ENCODE measurements at places on chromosomes 7 and 10. TPM values are rescaled to one million over a fixed set of nuclear protein-coding genes. Genes with fewer than 3 reads are reported as not detected.

GRCh38 chr10:14408139-14408538 lies 77.4 kb upstream of the FRMD4A start:
- no peak for DNase-seq

DNA sequence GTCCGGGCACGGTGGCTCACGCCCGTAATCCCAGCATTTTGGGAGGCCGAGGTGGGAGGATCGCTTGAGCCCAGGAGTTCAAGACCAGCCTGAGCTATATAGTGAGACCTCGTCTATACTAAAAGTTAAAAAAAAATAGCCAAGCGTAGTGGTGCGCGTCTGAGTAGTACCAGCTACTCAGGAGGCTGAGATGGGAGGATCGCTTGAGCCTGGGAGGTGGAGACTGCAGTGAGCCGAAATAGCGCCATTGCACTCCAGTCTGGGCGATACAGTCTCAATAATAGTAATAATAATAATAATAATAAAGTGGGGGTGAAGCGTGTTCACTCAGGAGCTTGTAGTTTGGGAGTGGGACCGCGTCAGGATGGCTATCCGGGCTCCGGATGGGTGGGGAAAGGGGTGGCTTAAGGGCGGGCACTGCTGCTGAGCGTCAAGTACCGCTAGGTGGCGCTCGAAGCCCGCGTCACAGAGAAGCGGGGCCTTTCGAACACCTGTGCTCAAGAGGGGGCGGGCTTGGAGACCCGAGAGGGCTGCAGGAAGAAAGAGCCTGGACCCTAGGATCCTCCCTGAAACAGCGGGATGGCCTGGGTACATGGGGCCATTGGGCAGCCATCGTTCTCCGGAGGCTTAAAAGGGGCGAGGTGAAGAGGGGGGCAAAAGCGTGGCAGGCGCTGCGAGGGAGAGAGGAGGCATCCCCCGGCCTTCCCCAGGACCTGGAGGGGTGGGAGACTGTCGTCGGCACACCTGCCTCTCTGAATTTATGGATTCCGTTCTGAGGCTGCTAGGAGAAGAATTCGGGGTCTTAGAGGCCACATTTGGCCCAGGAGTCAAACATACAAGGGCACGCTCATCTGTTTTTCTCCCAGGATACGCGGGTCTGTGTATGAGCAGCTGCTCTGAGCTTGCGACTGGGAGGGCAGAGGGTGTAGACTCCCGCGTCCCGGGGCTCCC lies 14.5 kb downstream of the LBX1 start:
- DNase-seq: peak; percentile 64

GRCh38 chr7:150688630-150689029 lies 3.1 kb downstream of the GIMAP2 start:
- no peak for DNase-seq

CACNB2 gene
- total RNA-seq: 1.6 TPM

GIMAP8 gene
- 4.4 TPM for total RNA-seq

OR9A2 gene
- not detected for total RNA-seq

- no peak for DNase-seq
Observed at GRCh38 chr7:114988755-114989375, 67.0 kb downstream of the MDFIC start.

- no peak for DNase-seq
Observed at GRCh38 chr7:37806152-37806551, 42.2 kb upstream of the NME8 start.

GRCh38 chr7:81869670-81870069 lies 99.8 kb upstream of the HGF start:
- no peak for DNase-seq

DNA sequence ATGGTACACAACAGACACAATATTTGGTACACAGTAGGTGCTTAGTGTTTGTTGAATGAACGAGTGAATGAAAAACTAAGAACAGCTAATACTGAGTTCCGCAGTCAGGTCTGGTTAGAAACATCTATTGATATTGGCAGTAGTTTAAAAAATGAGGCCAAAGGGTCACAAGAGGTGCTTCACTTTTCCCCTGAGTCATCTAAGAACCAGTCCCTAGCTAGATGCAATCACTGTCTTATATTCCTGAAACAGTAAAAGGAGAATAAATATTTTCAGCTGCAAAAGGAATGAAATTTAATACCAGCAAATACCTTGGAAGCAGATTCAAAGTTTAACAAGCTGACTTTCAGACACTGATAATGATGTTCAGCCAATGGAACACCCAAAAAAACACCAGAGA lies 54.5 kb downstream of the SCRN1 start:
- DNase-seq: no peak

DLX6 gene
- not detected for total RNA-seq

DNA sequence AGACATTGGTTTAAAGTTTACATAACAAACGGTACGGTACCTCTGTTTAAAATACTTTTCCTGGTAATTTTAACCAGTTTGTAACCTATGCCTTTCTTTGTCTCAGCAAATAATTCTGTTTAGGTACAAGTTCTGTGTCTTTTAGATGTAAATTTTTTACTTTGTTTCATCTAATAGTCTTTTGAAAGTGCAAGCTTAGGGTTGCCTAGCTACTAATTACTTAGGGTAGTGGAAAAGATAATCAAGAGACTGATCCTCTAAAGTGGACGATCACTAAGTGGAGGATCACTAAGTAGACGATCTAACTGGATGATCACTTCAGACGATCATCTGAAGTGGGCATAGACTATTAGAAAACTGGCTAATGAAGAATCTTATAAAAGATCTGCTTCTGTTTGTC lies 16.1 kb upstream of the FKBP9 start:
- DNase-seq: no peak

ZNF789 gene
- total RNA-seq: 5.2 TPM

GRCh38 chr10:7520507-7521485 lies 110.0 kb upstream of the SFMBT2 start:
- DNase-seq: no peak

GRCh38 chr10:84838851-84839250 lies 510.5 kb downstream of the CCSER2 start:
- no peak for DNase-seq

SLC39A12 gene
- 0.08 TPM for total RNA-seq

DOCK1 gene
- 14.7 TPM for total RNA-seq

- DNase-seq: no peak
Observed at GRCh38 chr7:15525652-15526263, 36.1 kb downstream of the AGMO start.

GLCCI1 gene
- 4.4 TPM for total RNA-seq

- no peak for DNase-seq
Observed at GRCh38 chr10:112184052-112184371, 447 bp upstream of the GPAM start.

GRCh38 chr7:128891942-128892269 lies 18.6 kb downstream of the KCP start:
- no peak for DNase-seq

DNA sequence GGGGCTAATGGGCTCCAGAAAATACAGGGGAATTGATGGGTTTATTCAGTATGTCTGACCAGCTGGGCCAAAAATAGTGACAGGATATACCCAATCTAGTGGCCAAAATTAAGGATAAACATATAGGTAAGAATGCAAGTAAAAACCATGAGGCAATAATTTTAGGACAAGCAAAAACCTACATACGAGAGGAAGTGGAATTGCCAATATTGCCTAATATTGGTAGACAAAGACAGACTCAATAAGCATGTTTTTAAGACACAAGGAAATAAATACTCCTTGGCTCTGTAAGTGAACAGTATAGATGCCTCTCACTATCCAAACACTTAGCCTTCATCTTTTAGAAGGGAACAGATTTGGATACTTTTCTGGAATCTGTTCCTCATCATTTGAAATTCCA lies 51.0 kb downstream of the ATXN7L1 start:
- DNase-seq: no peak

SUGCT gene
- 14.3 TPM for total RNA-seq

- DNase-seq: no peak
Observed at GRCh38 chr10:67861750-67862432, 22.6 kb upstream of the SIRT1 start.

- no peak for DNase-seq
Observed at GRCh38 chr10:33193701-33194521, 140.6 kb downstream of the NRP1 start.

- no peak for DNase-seq
Observed at GRCh38 chr10:77264107-77264506, 373.5 kb downstream of the KCNMA1 start.

GRCh38 chr10:85379338-85379737 lies 987.3 kb downstream of the GRID1 start:
- no peak for DNase-seq

TAS2R4 gene
- total RNA-seq: 0.40 TPM

DNA sequence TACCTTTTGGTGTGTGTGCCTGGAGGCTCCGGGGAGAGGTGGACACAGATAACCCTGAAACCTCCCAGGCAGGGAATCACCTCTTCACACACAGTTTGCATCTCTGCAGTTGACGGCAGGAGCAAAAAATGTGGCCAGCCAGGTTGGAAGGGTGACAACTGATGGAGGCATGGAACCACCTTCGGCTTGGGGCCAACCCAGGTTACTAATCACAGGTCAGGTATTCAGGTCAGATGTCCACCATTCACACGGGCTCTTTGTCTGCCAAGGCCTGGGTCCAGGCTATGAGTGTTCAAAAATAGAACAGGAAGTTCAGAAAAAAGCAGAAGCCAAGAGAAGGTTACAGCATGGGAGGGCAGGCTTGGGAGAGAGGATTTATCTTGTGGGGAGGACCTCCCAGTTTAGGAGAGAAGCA lies 137.2 kb upstream of the EFCAB10 start:
- DNase-seq: peak; percentile 69

DNA sequence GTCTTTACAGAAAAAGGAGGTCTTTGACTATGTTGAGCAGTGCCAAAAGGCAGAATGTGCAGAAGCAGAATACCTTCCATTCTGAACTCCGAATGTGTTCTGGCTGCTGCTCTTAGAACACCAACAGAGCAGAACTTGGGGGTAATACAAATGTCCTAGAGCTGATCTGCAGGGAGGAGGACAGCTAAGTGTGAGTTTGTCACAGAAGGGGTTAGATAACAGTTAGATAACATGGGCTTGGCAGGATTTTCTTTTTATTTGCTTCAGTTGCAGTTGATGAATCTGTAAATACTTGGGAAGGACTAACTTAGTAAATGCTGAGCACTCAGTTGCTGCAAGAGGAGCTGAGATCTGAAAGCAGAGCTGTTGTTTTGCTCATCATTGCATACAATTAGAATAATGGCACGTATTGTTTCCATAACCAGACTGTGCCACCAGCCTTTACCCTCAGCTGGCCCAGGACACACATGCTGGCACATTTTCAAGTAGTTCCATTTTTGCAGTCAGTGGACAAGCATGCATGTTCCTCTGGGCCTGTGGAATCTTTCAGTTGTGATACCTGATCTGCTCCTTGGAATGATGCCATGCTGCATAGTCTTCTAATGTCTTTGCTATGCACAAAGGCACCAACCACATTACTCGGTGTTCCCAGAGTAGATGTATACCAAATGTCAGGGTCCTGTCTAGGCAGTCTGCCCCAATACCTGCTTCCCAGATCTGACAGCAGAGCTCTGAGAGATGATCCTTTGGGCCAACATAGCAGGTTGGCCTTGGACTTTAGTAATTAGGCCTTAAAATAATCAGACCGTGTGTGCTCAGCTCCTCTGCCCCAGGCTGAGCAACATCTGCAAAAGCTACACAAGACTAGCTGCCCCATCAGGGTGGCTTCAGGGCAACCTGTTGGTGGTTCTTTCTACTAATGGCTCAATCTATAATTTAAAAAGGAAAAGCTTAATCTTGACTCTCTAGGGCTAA lies 55.7 kb downstream of the GSDME start:
- DNase-seq: no peak

RNF32 gene
- 1.0 TPM for total RNA-seq

- no peak for DNase-seq
Observed at GRCh38 chr10:535952-536351, 153.5 kb downstream of the DIP2C start.

- no peak for DNase-seq
Observed at GRCh38 chr7:628402-628763, 98.1 kb upstream of the DNAAF5 start.

SLC13A4 gene
- total RNA-seq: 0.35 TPM

CALML5 gene
- total RNA-seq: not detected

LRIT1 gene
- total RNA-seq: not detected

GRCh38 chr10:131561897-131562296 lies 250.4 kb upstream of the TCERG1L start:
- DNase-seq: no peak

GRCh38 chr7:25500393-25500921 lies 272.2 kb upstream of the NPVF start:
- DNase-seq: no peak

DNA sequence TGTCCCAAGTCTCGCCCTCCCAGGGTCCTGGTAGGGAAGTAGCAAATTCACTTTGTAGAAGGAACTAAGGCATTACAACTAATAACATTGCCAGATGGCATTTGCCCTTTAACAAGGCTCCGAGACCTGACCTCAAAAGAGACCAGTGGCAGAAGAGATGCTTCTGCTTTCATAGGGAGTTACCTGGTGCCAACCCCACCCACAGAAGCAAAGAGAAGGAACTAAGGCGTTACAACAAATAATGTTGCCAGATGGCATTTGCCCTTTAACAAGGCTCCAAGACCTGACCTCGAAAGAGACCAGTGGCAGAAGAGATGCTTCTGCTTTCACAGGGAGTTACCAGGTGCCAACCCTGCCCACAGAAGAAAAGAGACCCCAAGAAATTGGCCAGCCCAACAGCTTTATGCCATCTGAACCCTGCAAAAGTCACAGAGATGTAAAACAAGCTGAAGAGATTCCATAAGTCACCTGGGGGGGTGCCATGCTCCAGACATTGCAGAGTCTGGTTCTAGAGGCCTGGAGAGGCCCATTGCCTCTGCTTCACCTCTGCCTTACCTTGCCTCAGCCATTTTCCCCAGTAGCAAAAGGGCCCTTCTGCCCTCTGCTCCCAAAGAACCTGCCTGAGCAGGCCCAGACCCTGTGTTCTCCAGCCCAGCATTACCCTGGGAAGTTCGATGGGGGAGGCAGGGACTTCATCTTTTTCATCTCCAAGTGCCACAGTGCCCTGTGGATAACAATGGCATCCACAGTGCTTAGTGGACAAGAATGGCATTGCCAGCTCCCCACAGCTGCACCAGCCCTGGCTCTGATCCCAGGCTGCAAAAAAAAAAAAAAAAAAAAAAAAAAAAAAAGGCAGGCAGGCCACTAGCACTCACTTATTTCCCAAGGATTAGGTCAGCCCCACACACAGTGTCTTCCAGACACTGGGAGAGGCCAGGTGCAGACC lies 179.5 kb upstream of the PLXNA4 start:
- no peak for DNase-seq

PNLIPRP2 gene
- total RNA-seq: 0.88 TPM

GRCh38 chr10:84008878-84009277 lies 130.4 kb upstream of the GHITM start:
- DNase-seq: no peak

GIMAP6 gene
- total RNA-seq: 6.5 TPM

DNA sequence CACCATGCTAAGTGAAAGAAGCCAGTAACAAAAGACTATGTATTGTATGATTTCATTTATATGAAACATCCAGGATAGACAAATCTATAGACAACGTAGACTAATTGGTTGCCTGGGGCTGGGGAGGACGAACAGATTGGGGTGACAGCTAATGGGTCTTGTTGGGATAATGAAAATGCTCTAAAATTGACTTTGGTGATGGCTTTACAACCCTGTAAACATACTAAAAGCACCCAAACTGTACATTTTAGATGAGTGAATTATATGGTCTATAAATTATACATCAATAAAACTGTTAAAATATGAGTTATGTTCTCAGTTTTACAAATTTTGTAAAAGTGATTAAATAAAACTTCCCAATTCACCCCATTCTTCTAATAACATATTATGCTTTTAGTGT lies 261.5 kb downstream of the ELMO1 start:
- no peak for DNase-seq
